ENCODE measurements at places on chromosomes 6 and 20.

- DNase-seq, result no peak
These were observed 94.5 kb upstream of the TRAF3IP2 start for GRCh38 chr6:111700135-111700690.

- no peak for DNase-seq
These were observed 221.5 kb upstream of the DEFB112 start for GRCh38 chr6:50271266-50271665.

DNA sequence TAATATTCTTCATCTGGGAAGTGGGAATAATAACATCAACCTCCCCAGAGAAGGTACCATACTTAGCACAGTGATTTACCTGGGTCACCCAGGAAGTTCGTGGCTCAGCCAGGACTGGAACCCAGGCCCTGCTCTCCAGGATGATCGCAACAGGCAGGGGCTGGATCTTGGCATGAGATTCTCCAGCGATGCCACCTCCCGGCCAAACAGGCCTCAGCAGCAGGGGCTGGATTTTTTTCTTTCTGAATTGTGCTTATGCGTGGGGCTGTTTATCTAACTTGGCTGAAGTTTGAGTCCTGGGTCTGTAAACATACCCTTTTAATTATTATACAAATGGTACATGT is 129.5 kb upstream of the PTPN1 start:
- no peak for DNase-seq

DNA sequence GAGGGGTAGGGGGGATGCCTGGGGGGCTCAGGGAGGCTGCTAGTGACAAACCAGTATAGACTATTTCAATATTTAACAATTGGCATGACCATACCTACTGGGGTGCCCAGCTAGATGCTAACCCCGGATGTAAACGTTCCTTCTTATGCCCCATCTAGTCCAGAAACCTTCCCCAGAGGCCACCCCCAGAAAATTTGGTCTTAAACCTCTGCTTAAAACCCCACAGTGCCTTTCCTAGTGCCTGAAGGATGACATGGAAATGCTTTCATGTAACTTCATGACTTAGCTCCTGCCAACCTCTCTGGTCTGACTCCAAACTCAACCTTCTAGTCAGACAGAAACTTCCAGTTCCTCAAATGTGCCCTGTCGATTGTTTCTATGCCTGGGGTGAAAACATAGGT is 52.0 kb downstream of the JPH2 start:
- DNase-seq, result no peak

DNA sequence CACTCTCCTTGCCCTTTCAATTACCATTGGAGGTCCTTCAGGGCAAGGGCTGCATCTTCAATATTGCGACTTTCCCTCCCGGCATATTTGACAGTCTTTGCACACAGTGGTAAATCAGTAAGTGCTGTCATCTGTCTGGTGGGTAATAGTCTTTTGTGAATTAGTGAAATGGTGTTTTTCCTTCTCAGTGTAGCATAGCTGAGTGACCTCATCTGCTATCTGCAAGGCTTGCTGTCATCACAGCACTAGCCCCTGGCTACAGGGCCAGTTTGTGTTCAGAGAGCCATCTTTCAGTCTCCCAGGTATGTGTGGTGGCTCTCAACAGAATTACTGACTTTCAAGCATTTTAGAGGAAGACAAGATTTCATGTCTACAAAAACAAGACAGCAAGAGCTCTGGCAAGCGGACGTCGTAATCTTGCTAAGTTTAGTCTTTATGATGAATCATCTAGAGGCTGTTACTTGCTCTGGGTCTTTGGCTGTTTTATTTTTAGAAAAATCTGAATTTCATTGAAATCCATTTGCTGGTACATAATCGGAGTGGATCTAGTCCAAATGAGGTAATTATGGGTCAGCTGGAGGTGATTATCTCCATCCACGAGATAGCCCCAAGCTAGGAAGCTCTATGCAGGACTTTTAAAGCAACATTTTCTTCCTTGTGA is 528.9 kb downstream of the EPM2A start:
- DNase-seq, result no peak
